Activated CD4-positive, alpha-beta T cell treated with anti-CD3 and anti-CD28 coated beads, Interleukin-2, amount 50 U/mL, for 48 hours (primary cell): ENCODE measurements at places on chromosomes 4 and X.

DNA sequence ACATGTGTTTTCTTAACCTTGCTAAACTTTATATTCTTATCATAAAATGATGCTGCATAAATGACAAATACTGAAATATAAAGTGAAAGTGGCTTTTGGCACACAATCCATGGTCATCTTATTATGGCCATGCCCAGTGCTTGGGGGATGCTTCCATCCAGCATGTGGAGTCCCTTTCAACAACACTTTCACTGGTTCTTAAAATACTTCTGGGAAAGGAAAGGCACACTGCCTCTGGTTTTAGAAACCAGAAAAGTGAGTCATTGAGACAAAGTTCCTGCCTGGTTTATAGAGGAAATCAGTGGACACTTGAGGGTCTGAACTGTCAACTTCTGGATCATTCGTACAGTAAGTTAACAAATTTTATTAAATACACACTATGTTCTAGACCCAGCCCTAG, 248.0 kb upstream of the ADAMTS3 start:
- no peak for DNase-seq

DNA sequence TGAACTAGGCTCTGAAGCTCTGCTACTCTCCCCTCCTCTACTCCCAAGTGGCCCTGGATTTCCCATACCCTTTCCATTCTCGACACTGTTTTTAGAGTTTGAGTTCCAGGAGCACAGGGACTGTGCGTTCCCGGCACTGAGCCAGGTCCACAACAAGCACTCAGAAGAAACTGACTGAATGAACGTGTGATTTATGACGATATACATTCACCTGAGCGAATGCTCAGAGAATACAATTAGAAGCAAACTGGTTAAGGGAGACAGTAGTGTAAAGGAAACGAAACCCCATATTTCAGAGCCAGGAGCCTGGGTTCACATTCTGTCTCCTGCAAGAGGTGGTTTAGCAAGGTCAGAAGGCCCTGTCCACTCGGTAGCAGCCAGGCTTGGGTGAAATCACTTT, 1.4 kb upstream of the KIAA0232 start:
- no peak for DNase-seq

GRCh38 chrX:9611436-9612145, 146.7 kb downstream of the TBL1X start:
- no peak for DNase-seq

DNA sequence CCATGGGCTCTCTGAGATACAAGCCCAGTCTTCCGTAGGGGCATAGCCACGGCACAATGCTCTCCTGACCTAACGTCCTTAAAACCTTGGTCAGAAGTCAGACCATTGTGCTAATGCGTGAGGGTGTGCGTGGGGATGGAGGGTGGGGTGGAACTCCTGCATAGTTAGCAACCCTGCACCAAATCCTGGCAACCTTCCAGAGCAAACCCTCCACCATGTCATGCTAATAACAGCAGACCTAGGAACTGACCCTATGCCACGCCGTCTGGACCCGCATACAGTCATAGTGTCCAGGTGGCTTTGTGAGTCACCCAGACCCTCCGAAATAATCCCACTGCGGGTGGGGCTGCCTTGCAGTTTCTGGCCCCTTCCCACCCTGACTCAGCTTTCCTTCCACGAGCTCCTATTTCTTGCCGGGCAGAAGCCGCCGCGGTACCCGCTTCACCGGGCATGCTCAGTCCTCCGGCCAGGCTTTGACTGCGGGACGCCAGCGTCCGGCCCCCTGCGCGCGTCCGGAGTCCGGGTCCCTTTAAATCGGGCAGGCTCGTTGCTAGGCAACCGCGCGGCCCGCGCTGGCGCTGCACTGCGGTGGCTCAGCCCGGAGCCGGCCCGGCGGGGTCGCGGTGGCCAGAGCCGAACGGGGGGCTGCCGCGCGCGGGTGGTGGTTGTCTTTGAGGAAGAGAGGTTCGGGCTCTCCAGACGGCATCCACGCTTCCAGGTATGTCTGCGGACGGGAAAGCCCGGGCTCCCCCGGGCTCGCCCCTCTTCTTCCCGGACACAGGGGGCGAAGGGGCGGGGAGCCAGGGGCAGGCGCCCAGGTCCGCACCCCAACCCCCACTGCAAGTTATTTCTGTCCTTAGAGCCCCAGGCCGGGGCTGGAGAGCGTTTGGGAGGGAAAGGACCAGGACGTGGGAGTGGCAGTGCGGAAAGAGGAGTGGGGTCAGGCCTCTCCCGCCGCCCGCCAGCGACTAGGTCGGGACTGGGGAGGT, at the start of gene CCDC160:
Gene CCDC160 (plus strand): TSS at position 557 of the 989 bp plus-strand sequence. CDS start 7,619 bp downstream, outside the sequence.
- peak; percentile 5 for DNase-seq

GRCh38 chr4:61273233-61273632, 73.1 kb downstream of the ADGRL3 start:
- DNase-seq: no peak

- DNase-seq: no peak
Observed at GRCh38 chr4:55125087-55125721, at the start of gene KDR. Gene KDR, minus strand, starts transcription at chr4:55125595. Its CDS starts 302 bp downstream, at chr4:55125293.

DNA sequence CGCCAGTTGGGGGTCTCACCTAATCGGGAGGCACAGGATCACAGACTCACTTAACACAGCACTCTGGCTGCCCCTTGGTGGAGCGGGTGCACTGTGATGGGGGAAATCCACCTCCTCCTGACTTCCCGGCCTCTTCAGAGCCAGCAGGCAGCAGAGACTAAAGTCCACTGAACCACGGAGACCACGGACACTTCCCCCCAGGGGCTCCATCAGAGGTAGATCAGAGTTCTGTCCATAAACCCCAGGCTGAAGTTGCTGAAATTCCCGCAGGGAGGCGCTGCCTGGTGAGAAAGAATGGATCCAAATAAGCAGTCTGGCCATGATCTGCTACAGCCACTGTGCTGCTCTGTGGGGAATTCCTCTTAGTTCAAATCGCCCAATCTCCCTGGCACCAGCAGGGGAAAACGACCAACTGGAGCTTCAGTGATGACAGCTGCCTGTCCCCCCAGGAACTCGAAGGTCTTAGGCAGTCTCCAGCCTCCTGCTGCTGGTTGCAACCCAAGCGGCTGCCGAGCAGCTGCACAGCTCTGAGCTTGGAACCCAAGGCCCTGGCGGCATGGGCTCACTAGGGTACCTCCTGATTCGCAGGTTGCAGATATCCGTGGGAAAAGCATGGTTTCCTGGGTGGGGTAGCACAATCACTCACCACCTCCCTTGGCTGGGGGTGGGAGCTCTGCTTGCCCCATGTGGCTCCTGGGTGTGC, 106.9 kb upstream of the DCAF12L2 start:
- DNase-seq: no peak

- DNase-seq: no peak
Observed at GRCh38 chr4:38125816-38126215, 165.6 kb downstream of the PTTG2 start.

- no peak for DNase-seq
Observed at GRCh38 chrX:111641969-111642368, 39.0 kb upstream of the ALG13 start.

DNA sequence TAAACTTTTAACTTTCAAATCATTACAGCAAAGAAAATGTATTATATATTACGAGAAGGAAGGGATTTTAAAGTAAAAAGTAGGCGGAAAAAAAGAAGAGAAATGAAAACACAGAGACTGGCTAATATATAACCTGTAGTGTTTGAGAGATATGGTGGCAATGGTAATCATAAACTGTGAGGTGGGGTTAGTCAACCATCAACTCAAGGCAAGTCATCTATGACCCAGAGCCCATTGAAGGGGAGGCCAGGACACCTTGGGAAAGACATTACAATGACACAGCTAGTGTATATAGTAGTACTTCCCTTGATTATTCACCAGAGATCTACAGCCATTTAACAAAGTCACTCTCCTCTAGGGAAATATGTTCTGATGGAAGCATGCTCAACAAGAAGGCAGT, 423.9 kb upstream of the PITX2 start:
- DNase-seq: no peak

GRCh38 chr4:152850377-152850776, 70.6 kb downstream of the ARFIP1 start:
- DNase-seq: peak; percentile 27

DNA sequence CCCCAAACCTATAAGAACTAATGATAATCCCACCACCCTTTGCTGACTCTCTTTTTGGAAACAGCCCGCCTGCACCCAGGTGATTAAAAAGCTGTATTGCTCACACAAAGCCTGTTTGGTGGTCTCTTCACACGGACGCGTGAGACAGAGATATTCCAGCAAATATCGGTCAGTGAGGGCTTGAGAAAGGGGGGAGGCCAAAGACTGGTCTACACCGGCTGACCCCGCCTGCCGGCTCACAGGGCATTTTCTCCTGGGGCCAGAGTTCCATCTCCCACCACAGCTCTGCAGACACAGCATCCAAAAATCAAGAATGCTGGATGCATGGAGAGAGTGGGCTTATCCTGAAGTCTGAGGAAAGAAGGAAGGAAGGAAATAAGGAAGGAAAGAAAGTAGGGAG, 176.0 kb downstream of the SHOX start:
- no peak for DNase-seq

DNA sequence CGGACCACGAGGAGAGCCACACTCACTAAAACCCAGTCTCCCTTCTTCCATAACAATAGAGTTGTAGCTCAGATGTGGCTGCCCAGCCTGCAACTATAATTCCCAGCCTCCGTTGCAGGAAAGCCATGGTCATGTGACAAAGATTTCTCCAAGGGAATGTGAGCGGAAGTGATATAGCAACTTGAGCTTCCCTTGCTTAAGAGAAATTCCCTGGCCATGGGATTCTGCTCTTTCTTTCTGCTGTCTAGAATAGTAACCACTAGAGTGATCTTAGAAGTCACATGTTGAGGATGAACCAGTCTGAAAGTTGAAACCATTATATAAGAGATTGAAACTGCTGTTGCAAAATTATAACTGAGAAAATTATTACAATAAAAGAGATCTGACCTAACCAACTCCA, 86.4 kb upstream of the MED14 start:
- no peak for DNase-seq

DNA sequence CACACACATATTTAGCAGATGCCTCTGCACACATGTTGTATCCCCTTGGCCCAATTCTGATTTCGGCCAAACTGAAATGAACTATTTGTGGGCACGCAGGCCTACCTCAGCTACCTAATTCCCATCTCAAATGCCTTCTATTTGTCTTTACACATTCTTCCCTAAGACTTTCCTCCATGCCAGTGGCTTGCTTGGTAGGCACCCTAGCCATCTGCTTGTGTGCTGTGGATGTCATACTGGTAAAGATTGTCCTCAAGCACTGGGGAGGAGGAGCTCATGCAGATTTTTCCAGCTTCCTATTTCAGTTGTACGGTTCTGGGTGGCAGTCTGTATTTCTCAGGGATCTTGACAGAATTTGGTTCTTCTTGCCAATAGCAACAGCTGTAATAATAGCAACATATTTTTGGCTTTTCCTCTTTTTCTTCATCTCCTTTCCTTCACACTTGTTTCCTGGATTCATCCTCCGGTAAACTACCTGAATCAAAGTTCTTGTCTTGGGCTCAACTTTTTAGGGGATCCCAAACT, 514.3 kb downstream of the ADGRL3 start:
- no peak for DNase-seq

DNA sequence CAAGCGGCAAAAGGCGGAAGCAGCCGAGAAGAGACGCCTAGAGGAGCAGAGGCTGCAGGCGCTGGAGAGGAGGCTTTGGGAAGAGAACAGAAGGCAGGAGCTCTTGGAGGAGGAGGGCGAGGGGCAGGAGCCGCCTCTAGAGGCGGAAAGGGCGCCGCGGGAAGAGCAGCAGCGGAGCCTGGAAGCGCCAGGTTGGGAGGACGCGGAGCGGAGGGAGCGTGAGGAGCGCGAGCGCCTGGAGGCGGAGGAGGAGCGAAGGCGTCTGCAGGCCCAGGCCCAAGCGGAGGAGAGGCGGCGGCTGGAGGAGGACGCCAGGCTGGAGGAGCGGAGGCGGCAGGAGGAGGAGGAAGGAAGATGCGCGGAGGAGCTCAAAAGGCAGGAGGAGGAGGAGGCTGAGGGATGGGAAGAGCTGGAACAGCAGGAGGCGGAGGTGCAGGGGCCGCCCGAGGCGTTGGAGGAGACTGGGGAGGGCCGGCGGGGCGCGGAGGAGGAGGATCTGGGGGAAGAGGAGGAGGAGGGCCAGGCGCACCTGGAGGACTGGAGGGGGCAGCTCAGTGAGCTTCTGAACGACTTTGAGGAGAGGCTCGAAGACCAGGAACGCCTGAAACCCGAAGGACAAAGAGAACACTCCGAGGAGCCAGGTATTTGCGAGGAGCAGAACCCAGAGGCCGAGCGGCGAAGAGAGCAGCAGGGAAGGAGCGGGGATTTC, 72.9 kb downstream of the AASDH start:
- no peak for DNase-seq
